Urinary bladder (tissue), 4 donors: ENCODE measurements at places on chromosomes 5 and 9. TPM values are rescaled to one million over a fixed set of nuclear protein-coding genes. Genes with fewer than 3 reads are reported as not detected.

The C8G gene
- total RNA-seq = 1.0 TPM

DNA sequence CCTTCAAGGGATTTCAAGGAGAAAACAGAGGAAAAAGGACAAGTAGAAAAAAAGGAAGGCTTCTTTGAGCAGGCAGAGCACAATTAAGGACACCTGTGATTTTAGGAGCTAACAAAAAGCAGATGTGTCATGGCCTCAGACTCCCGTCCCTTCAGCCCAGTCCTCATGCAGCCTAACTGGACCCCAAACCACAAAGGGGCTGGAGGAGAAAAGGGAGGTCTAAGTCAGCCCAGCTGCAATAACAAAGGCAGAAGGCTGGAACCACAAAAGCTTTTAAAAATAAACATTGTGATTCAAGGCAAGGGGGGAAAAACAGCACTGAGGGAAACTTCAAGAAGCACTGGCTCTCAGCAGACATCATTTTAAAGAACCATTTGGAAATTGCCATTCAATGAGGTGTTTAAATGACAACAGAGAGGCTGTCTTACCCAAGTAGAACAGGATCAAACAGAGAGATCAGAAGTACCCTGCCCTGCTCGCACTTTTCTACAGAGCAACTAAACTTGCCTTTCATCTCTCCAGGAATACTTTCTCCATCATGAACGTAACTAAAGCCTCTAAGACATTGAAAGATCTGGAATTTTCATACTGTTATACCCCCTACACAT lies 89.3 kb downstream of the SEMA5A start:
- DNase-seq = no peak

The CCDC152 gene
- 3.3 TPM for total RNA-seq

The MRPL22 gene
- 17.2 TPM for total RNA-seq

The CARTPT gene
- total RNA-seq = not detected

DNA sequence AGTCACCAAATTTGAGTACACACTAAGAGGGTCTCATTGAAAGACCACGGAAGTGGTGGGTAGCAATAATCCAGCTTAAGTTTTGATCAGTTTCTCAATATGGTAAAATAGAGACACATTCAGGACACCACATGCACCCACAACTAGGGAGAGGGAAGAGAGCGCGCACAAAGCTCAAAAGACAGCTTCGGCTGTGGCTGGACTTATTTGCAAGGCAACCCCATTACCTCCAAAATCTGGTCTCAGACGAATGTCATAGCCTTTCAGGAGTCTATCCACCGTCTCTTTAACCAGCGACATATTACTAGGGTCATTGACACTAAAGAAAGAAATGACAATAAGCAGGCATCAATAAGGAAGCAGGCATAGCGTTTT lies 443 bp downstream of the GABRB2 start:
- DNase-seq = no peak

DNA sequence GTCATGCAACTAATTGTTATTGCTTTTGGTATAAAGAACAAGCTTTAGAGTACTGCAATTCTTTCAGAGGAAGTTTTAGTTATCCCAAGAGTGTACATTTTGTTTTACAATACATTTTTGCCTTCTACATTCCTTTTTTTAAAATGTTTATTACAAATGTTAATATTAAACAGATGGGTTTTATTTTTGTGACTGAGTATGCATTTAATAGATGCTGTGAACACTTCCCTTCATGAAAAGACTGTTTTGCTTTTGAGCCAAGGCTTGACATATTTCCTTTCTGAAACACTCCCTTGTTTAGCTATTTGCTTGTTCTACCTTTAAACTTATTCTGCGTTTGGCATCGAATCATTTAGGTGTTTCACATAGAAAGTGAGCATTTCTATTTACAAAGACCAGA lies 14.8 kb upstream of the ZNF474 start:
- DNase-seq = no peak
